Smooth muscle cell of the coronary artery (primary cell): ENCODE measurements at places on chromosomes 6 and 20. TPM values are rescaled to one million over a fixed set of nuclear protein-coding genes. Genes with fewer than 3 reads are reported as not detected.

Gene SCAND1
- 8.1 and 46.1 TPM in 2 replicates for total RNA-seq

Gene TUBB2B
- 4.1 and 6.3 TPM in 2 replicates for total RNA-seq

Gene B3GAT2
- not detected in 2 replicates for total RNA-seq

Gene MLIP
- not detected in 2 replicates for total RNA-seq

Gene DNPH1
- 54.5 and 66.4 TPM in 2 replicates for total RNA-seq

Gene CFAP61
- not detected in 2 replicates for total RNA-seq

Gene PDYN
- total RNA-seq = not detected in 2 replicates

Gene TMC2
- total RNA-seq = 0.23 TPM in 1 of 2 replicates, not detected in the other

Gene CST2
- not detected in 2 replicates for total RNA-seq

Gene FNDC11
- total RNA-seq = 0.12 and 0.30 TPM in 2 replicates

Gene TFAP2C
- 1.8 TPM in 1 of 2 replicates, not detected in the other for total RNA-seq

Gene BPI
- 0.12 and 0.30 TPM in 2 replicates for total RNA-seq

Gene KIF13A
- total RNA-seq = 42.8 and 56.2 TPM in 2 replicates

Gene SERPINB1
- total RNA-seq = 5.4 and 14.7 TPM in 2 replicates

Gene EYA4
- total RNA-seq = under 0.01 and 3.3 TPM in 2 replicates

Gene PSORS1C2
- 0.08 TPM in 1 of 2 replicates, not detected in the other for total RNA-seq

Gene CST3
- 189 and 222 TPM in 2 replicates for total RNA-seq

Gene NOX3
- total RNA-seq = not detected in 2 replicates

Gene CAP2
- total RNA-seq = 3.2 and 26.2 TPM in 2 replicates

Gene TREML1
- total RNA-seq = not detected in 2 replicates

Gene RTF2
- total RNA-seq = 65.5 and 97.5 TPM in 2 replicates

Gene DOP1A
- total RNA-seq = 20.5 and 43.5 TPM in 2 replicates

Gene IL17A
- not detected in 2 replicates for total RNA-seq

Gene PPIL6
- total RNA-seq = 2.1 and 2.2 TPM in 2 replicates

Gene ZSCAN9
- 4.2 and 9.8 TPM in 2 replicates for total RNA-seq

Gene BFSP1
- total RNA-seq = 0.35 and 2.5 TPM in 2 replicates

Gene ZC2HC1B
- not detected in 2 replicates for total RNA-seq
